H9 (cell line): ENCODE measurements at places on chromosomes 16 and 17. TPM values are rescaled to one million over a fixed set of nuclear protein-coding genes. Genes with fewer than 3 reads are reported as not detected.

The CLDN9 gene
- total RNA-seq, result 1.3 and 1.5 TPM in 2 replicates

The CLDN7 gene
- total RNA-seq, result 174 and 177 TPM in 2 replicates

The CES5A gene
- not detected in 2 replicates for total RNA-seq

The ACBD4 gene
- 9.7 and 10.5 TPM in 2 replicates for total RNA-seq

The TBC1D3C gene
- total RNA-seq, result not detected in 2 replicates

The CRYM gene
- total RNA-seq, result 16.4 and 17.8 TPM in 2 replicates

The KRT222 gene
- 0.13 and 0.18 TPM in 2 replicates for total RNA-seq

The FBXW10 gene
- total RNA-seq, result not detected in 2 replicates

The KRTAP1-5 gene
- not detected in 2 replicates for total RNA-seq

The ASPHD1 gene
- 16.7 and 17.9 TPM in 2 replicates for total RNA-seq

GRCh38 chr17:15323131-15323530 lies 18.3 kb downstream of the TEKT3 start:
- DNase-seq, result no peak
- no peaks in the 10 kb centered on the region for H3K36me3 ChIP-seq
- H3K4me1 ChIP-seq, result no peaks in the 10 kb centered on the region
- H3K27me3 ChIP-seq, result no peaks in the 10 kb centered on the region
- no peak overlapping the region for H3K27ac ChIP-seq

DNA sequence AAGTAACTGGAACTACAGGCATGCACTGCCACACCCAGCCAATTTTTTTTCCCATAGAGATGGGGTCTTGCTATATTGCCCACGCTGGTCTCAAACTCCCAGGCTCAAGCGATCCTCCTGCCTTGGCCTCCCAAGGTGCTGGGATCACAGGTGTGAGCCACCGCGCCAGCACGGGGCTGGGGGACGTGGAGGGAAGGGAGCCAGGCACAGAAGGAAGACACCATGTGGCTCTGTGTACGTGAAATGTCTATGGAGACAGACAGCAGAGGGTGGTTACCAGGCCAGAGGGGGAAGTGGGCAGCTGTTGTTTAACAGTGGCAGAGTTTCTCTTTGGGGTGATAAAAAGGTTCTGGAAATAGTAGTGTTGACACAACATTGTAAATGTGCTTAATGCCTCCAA lies 4.6 kb upstream of the PIEZO1 start:
- H3K27ac ChIP-seq, result no peak overlapping the region
- H3K27me3 ChIP-seq, result no peaks in the 10 kb centered on the region
- no peak overlapping the region; the same call in 2 of the 3 replicates for H3K4me3 ChIP-seq
- H3K36me3 ChIP-seq, result no peaks in the 10 kb centered on the region

- no peak for DNase-seq
- no peaks in the 10 kb centered on the region for H3K27me3 ChIP-seq
- H3K4me3 ChIP-seq, result no peak overlapping the region
- no peak overlapping the region for H3K27ac ChIP-seq
- no peaks in the 10 kb centered on the region for H3K4me1 ChIP-seq
Measured at GRCh38 chr17:79114458-79115301, 40.1 kb downstream of the ENGASE start.

DNA sequence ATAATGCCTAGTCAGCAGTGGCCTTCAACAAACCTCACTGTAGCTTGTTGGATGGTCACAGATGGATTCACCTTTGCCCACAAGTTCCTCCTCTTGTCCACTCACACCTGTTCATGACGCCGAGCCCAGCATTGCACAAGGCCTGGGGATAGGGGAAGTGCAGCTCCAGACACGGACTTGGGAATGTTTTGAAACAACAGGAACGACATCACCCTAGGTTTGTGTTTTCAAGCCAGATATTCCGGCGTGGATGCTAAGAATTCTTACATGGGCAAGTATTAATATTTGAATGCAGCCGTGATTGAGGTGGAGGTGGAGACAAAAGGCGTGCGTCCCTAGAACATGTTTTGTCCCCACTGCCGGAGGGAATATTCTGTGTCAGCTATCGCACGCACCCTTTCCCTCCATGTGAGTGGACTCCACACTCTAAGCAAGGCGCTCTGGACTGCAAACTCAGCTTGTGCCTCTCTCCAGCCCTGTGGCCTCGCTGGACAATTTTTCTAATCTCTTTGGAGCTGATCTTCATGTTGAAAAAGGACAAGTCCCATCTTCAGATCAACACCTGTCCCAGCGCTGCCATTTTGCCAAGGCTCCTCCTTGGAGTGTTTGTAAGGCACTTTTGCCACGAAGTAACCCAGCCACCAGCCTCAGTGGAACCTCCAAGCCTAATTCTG lies 2.0 kb upstream of the BANP start:
- no peaks in the 10 kb centered on the region; the same call in 1 of the 2 replicates for H3K4me1 ChIP-seq
- no peak overlapping the region for H3K4me3 ChIP-seq
- H3K27ac ChIP-seq, result no peak overlapping the region

- peak; percentile 26 for DNase-seq
- H3K27ac ChIP-seq, result no peak overlapping the region
- 0 out of 2 replicates have a peak, but pooled peaks cover 2% of the 10 kb centered on the region for H3K4me1 ChIP-seq
- H3K36me3 ChIP-seq, result no peaks in the 10 kb centered on the region
Measured at GRCh38 chr17:58534901-58535421, 20.5 kb upstream of the MTMR4 start.

DNA sequence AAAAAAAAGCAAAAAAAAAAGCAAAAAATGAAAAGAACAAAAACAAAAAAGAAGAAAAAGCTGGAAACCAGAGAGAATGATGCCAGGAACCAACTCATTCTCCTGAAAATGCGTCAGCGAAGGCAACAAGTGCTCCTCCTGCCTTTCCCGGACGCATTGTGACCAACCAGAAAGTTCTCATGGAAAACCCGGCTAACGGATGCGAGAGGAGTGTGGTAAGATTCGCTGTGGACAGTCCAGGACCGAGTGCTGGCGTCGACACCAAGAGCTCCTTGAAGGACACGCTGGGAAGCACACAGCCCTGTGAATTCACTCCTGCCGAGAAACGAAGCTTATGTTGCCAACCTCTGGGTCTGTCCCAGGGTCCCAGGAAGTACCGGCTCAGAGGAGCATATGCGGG lies 43.4 kb downstream of the METRNL start:
- peaks cover 9% of the 10 kb centered on the region; the same call in 1 of the 2 replicates for H3K27me3 ChIP-seq
- no peaks in the 10 kb centered on the region for H3K36me3 ChIP-seq
- H3K27ac ChIP-seq, result no peak overlapping the region
- peak; percentile 36 for DNase-seq

- peak overlapping the region; percentile 15; the same call in 1 of the 2 replicates for H3K4me3 ChIP-seq
- peaks cover 46% of the 10 kb centered on the region for H3K36me3 ChIP-seq
- peak; percentile 63 for DNase-seq
- H3K27me3 ChIP-seq, result 0 out of 2 replicates have a peak, but pooled peaks cover under 1% of the 10 kb centered on the region
Measured at GRCh38 chr16:685967-686366, 1.8 kb upstream of the JMJD8 start.

DNA sequence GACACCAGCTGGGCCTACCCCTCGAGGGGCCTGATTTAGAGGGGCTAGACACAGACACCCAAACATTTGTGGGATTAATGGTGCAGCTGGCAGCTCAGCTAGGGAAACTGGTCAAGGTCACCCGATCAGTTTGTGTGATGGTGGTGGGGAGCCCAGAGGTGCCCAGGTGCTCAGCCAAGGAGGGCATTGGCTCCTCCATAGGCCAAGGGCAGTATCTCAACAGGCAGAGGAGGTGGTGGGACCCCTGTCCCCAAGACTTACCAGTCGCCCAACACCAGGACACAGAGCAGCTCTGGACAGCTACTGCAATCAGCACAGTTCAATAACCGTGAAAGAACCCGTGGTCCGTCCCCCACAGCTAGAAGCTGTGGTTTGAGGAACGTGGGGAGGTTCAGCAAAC lies 120.9 kb downstream of the C16orf78 start:
- no peaks in the 10 kb centered on the region for H3K27me3 ChIP-seq
- H3K4me3 ChIP-seq, result no peak overlapping the region; the same call in 2 of the 3 replicates
- DNase-seq, result no peak
- no peaks in the 10 kb centered on the region for H3K4me1 ChIP-seq

GRCh38 chr17:74429604-74430384 lies 2.1 kb upstream of the GPRC5C start:
- no peaks in the 10 kb centered on the region for H3K36me3 ChIP-seq
- H3K4me3 ChIP-seq, result peak overlapping the region; percentile 67
- no peaks in the 10 kb centered on the region; the same call in 1 of the 2 replicates for H3K27me3 ChIP-seq
- peaks cover 8% of the 10 kb centered on the region; the same call in 1 of the 2 replicates for H3K4me1 ChIP-seq
- no peak overlapping the region for H3K27ac ChIP-seq

DNA sequence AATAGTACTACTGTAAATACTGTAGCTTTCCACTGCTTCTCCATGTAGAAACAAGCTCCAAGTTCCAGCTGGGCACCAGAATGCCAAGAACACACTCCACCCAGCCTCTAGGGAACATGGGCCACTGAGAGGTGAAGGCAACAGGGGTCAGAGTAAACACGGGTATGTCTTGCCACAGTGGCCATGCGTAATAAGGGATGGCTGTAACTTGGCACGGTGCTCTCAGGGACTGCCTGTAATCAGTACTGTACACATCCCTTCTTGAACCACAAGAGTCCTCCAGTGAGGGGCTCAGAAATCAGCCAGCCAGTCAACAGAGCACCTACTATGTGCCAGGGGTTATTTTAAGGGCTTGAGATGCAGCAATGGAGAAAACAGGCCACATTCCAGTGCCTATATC lies 10.8 kb downstream of the LRRC59 start:
- H3K27me3 ChIP-seq, result no peaks in the 10 kb centered on the region
- no peak overlapping the region for H3K27ac ChIP-seq
- H3K36me3 ChIP-seq, result peaks cover 86% of the 10 kb centered on the region

GRCh38 chr17:66399441-66399840 lies 97.0 kb downstream of the PRKCA start:
- no peak overlapping the region for H3K4me3 ChIP-seq
- H3K36me3 ChIP-seq, result no peaks in the 10 kb centered on the region
- DNase-seq, result no peak
- no peak overlapping the region for H3K27ac ChIP-seq
